ENCODE measurements at places on chromosomes 2 and 18.
A peak's percentile ranks its signal among the peaks of the same experiment; 100 is the strongest.

DNA sequence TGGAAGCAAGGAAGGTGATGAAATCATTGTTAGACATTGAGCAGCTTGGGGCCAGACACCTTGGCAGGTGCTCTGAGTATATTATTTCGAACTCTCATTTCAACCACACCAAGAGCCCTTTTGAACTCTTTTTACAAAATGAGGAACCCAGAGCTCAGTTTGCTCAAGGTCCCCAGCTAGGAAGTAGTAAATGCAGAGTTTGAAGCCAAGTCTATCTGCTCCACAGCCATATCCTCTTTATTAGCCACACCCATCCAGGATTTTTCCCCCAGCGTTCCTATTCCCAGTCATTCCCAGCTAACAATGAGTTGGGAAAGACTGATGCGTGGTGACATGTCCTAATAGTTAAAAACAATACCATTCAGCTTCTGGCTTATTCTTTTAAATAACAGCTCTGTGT is 40.2 kb downstream of the SEMA4F start:
- DNase-seq: no peak

DNA sequence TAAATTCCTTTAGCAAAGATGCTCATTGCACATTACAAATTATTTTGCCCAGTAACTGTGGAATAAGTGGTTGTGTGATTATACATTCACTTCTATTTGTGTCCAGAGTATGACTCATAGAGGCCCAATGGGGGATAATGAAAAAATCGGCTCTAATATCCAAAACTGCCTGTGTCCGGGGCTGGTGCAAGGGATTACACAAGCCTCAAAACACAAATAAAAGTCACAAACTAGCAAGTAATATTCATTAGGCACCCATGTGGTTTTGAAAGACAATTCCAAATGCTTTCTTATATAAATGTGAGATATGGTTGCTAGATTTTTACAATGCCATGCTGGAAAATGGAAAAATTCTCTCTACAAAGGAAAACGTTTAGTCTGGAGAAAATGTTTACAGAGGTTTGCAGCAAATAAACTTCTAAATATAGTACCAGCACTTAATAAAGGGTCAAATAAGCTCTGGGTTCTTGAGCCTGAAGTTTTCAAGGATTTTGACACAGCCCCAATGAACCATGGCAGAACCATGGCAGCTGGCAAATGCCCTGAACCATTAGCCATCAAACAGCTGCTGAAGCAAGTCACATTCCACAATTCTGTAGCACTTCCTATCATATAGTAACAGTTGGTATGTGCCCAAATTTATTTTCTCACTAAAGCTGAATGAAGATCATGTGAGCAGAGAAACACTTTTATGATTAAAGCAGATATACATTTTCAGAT is 40.5 kb downstream of the IRS1 start:
- no peak for DNase-seq

- DNase-seq: no peak
Observed at GRCh38 chr18:12035481-12035880, 54.2 kb downstream of the IMPA2 start.

DNA sequence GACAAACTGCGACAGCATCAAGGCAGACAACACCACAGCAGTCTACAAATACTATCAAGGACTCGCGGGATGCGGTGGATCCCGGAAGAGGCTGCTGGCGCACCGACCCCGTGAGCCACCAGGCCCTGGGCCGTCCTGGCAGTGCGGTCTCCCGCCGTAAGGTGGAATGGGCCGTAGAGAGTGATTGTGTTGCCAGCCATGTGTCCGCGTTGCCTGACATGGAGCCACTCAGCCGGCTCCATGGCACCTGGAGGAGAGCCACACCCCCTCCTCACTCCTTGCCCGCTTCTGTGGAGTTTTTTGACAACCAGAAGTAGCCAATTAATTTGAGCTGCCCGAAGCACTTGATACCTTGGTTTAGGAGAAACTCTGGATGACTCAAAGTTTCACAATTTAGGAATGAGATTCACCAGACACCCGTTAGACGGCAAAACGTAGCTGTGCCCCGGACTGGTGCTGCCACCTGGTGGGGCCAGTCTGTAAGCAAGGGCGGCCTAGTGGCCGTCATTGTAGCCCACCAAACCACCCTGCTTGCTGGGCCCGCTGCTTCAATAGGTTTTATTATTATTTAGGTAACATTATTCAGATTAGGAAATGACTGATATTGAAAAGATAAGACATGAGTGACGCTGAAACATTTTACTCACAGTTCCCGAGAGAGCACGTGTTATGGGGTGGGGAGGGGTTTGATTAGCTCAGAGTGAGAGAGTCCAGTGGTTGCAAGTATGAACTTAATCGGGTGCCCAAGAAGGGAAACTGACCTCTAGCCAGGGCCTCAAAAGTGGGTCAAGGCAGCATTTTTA is 10.2 kb upstream of the IMP4 start:
- peak; percentile 55 for DNase-seq

DNA sequence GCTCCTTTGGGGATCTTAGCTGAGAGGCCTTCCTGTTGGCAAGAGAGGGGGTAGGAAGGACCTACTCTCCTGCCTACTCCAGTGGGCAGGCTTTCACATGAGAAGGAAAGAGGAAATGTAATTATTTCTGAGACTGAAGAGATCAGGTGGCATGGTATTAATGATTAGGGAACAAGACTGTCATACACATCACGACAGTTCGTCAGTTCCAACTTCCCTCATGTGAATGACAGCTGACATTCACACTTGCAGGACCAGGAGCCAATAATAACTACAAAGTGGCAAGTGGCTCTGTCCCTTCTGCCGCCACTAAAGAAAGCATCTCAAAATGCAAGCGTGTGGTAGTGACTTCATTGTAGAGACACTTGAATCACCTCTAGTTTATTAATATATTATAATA is 90.0 kb downstream of the ZCCHC2 start:
- DNase-seq: no peak

DNA sequence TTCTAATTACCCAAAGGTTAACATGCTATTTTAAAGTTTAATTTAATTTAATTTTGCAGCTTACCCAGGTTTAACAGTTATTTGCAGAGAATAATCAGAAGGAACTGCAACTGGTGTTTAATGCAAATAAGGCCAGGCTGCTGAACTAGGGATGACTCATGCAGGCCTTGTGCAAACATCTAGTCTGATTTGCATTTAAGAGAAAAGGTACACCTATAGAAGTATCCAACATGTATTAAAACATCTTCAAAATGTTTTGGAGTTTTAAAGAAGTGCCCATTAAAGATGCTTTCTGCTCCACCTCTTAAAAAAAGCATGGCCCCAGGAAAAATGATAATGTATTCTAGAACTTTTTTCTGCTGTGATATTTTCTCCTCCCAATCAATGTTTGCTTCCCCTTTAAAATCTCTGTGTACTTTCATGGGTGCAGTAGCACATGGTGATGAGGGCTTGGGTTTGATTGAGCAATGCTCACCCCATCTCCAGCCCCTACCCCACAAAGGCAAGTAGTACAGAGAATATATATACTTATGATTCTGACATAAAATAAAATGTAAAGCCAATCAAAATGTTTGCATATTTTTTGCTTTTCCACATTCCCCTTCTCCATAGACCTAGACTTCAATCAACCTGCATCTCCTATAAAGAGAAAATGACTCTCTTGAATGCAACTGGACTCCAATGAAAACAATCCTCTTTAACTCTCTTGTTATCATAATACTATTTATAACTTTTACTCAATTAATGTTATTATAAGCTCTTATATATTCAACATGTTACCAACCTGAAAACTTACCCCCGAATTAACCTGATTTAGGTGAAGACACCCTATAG is 54.1 kb downstream of the ATP8B1 start:
- DNase-seq: no peak

GRCh38 chr18:23341383-23341782 is 111.7 kb upstream of the RIOK3 start:
- no peak for DNase-seq

DNA sequence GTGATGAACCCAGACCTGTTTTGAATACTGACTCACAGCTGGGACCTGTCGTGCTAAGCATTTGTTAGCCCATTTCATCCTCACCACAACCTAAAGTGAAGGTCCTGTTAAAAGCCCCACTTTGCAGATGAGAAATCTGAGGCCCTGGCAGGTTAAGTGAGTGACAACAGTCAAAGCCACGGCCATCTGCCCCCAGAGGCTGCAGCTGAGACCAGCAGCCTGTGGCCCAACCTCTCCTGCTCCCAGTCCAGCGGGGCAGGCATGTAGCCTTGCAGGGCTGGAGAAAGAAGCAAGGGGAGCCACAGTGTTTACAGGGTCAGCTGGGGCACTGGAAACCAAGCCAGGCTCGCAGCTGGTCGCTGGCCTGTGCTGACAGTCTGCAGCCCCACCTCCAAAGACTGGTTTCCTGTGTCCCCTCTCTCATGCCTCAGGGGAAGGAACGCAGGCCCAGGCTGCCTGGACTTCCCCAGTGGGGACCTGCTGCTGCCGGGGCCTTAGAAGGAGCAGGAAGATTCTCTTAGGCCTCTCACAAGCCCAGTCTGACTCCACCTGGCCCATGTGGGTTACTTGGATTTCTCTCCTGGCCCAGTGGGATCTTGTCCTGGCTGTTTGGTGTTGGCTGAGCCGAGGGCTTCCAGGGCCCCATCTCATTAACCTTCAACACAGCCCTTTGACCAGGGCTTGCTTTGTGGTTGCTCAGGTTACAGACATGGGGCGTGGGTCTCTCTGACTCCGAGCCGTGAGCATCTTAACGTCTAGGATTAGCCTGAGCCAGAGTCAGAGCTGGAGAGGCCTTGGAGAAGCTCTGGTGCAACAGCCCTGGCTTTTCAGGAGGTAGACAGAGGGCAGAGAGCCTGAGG is 1.7 kb downstream of the INPP5D start:
- DNase-seq: no peak

- no peak for DNase-seq
Observed at GRCh38 chr2:107584577-107584976, 242.1 kb upstream of the RGPD4 start.

DNA sequence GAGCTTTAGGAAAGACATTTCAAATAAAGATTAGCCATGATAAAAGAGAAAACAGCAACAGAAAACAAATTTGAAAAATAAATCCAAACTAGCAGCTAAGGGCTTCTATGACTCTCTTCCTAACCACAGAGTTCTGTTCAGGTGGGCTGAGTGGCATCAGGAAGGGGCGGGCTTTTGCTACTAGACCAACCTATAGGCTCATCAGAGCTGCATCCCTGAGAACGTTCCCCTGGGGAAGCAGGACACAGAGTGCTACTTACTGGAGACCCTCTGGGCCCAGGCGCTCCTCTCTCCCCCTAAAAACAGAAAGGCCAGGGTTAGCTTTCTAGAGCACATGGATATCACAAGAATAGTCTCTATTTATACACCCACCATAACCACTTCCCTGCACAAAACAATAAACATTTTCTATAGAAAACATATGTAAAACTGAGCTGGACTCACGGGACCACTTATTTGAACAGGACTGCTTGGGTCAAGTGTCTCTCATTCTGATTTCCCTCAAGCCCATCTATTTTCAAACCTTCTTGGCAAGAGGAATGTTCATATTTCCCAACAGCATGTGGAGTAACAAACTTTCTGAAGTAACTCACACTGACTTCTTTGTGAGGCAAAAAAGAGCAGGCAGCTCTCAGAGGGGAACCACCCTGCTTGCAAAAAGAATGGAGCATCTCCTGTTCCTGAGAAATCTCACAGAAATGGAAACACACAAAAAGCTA is 78.9 kb upstream of the LMAN1 start:
- no peak for DNase-seq

DNA sequence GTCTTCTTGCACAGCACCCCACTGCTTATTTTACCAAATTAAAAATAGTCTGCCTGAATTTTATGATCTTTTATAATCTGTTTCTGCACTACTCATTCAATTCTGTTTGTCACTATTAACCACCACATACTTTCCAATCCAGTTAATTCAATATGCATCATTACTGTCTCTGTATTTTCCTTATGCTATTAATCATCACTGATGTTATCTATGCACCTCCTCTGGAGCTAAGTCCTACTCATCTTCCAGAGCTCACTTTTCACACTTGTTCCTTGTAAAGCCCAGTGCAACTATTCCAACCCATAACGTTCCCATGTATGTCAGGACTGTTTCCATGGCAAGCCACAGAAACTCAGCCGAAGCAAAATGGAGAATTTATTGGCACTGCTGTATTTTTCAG is 713.6 kb downstream of the PLCL1 start:
- DNase-seq: no peak

- DNase-seq: no peak
Observed at GRCh38 chr2:223300326-223300725, 248.3 kb downstream of the KCNE4 start.

DNA sequence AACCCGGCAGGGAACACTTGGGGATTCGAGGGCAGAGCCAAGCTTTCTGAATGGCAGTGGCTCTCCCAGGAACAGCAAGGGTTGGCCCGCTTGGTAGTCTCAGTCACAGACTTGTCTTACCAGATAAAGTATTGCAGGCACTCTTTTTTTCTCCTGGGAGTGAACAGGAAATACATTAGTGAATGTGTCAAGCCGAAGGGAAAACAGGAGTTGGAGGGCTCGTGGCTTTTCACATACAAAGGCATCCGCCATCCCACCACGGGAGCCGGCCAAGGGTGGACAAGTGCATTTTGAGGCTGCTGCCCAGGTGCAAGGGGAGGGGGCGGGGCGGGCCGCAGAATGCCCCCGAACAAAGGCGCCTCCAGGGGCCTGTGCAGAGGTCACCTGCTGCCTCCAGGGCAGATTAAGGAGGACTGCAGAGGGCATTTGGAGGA is 163.3 kb upstream of the SIX3 start:
- no peak for DNase-seq

DNA sequence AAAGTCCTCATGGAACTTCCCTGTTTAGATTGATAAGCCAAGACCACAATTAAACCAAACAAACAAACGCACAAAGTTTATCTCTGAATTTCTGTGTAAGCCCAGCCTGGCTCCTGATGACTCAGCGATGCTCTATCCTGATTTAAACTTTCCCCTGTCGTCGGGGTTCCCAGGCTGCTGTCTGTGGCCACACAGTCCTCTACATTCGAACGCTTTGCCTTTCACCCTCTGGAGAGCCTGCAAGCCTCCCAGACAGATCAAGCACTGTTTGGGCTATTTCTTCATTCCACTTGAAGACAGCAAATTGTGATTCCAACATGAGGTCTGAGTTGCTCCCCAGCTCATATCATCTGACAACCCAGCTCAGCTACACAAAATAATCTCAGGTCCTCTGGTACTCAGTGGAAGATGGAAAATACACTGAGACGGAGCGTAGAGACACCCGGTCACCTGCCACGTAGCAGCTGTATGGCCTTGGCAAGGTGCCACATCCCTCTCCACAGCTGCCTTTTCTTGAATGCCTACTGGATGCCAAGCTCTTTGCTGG is 51.2 kb downstream of the CYRIA start:
- peak; percentile 85 for DNase-seq

- no peak for DNase-seq
Observed at GRCh38 chr2:162317058-162317742, 1.3 kb downstream of the IFIH1 start.

- DNase-seq: no peak
Observed at GRCh38 chr18:28834889-28835288, 658.0 kb upstream of the CDH2 start.
